ENCODE measurements at places on chromosomes 1 and 21. TPM values are rescaled to one million over a fixed set of nuclear protein-coding genes. Genes with fewer than 3 reads are reported as not detected.

Gene LBR
- total RNA-seq, result 27.2 TPM

Gene TSPEAR
- not detected for total RNA-seq

Gene CAPN2
- 718 TPM for total RNA-seq

Gene ARHGAP30
- total RNA-seq, result not detected

Gene PGLYRP4
- not detected for total RNA-seq

Data from LHCN-M2 (cell line).